ENCODE measurements at places on chromosomes 7 and 10.

GRCh38 chr7:55140221-55140940, 121.6 kb downstream of the EGFR start:
- no peak for DNase-seq

- no peak for DNase-seq
Measured at GRCh38 chr10:129741280-129741977, 222.6 kb downstream of the EBF3 start.

DNA sequence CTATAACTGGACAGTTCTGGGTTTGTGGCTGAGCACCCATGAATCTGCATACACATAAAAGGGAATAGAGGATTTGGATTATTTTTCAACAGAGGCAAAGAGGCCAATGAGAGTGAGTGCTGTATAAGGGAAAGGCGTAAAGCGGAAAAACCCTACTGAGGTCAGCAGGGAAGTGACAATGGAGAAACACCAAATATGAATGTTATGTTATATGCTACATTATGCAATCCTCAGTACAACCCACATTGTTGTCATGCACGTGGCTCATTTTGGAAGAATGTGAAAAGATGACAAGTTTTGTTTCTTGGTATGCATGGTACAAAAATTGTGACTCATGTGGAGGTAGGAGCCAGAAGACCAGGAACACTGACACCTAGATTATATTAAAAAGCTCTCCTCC, 113.6 kb upstream of the AMPH start:
- DNase-seq: no peak

GRCh38 chr7:144391823-144392255, 11.7 kb downstream of the NOBOX start:
- no peak for DNase-seq

DNA sequence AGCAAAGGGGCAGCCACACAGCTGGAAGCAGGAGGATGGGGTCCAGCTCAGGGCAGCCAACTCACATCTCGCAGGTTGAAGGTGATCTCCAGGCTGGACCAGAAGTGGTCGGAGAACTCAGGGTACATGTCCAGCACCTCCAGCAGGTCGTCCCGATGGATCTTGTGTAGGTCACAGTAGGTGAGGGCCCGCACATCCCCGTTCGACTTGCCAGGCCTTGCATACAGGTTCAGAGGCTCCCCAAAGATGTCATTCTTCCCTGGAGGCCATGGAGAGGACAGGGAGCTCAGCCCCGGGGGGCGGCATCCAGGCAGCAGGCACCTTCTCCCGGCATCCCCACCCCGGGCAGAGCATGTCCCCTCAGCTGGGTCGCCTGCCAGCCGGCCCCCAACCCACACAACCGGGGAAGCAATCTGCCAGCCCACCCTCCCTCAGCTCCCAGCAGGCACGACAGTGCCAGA, 29.3 kb downstream of the KCNH2 start:
- DNase-seq: no peak

DNA sequence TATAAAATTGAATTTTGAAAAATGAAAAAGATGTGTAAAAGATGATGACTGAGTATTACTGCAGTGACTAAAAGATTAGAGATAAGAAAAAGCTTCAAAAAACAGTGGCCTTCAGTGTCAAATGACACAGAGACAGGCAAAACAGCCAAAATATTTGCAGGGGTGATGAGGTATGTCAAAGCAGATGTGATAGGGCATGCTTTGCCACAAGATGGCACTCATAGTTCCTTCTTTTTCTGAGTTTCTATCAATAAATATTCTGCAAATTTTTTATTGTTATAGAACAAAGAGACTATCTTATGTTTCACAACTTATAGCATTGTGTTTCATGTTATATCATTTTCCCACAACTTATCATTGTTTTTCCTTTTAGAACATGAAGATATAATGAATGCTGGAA, 344.1 kb upstream of the HPS1 start:
- DNase-seq: no peak

- DNase-seq: no peak
Measured at GRCh38 chr7:155555116-155555695, 8.8 kb upstream of the CNPY1 start.

DNA sequence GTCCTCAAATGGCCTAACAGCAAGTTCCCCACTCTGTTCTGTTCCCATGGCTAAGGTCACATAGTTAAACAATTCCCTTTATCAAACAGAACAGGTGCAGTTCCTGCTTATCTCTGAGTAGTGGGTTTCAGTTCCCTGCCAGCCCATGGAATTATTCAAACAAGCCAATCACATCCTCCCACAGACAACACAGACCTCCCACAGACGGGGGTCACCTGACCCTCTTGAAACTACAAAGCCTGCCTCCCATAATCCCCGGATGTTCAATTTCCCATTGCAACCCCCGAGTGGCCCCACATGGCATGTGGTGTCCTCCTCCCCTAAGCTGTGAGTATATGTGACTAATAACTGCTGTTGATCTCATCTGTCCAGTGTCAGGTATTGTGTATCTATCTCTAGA, 64.1 kb downstream of the TMEM168 start:
- DNase-seq: no peak
